Activated CD4-positive, alpha-beta T cell treated with anti-CD3 and anti-CD28 coated beads for 24 hours (primary cell): ENCODE measurements at places on chromosomes 7 and 10.

- no peak for DNase-seq
Measured at GRCh38 chr10:85861513-85862197, 504.9 kb downstream of the GRID1 start.

DNA sequence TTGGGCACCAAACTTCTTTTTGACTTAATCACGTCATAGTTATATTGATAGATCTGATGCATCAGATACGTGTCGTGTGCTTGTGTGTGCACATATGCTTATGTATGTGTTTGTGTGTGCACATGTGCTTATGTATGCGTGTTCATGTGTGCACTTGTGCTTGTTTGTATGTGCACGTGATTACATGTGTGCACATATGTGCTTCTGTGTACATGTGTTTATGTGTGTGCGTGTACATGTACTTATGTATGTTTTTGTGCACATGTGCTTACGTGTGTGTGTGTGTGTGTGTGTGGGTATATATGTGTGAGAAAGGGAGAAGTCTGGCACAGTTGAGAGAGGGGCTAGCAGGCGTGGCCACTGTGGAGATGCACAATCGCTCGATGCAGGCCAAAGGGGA is 173.4 kb downstream of the WDR37 start:
- DNase-seq, result no peak

DNA sequence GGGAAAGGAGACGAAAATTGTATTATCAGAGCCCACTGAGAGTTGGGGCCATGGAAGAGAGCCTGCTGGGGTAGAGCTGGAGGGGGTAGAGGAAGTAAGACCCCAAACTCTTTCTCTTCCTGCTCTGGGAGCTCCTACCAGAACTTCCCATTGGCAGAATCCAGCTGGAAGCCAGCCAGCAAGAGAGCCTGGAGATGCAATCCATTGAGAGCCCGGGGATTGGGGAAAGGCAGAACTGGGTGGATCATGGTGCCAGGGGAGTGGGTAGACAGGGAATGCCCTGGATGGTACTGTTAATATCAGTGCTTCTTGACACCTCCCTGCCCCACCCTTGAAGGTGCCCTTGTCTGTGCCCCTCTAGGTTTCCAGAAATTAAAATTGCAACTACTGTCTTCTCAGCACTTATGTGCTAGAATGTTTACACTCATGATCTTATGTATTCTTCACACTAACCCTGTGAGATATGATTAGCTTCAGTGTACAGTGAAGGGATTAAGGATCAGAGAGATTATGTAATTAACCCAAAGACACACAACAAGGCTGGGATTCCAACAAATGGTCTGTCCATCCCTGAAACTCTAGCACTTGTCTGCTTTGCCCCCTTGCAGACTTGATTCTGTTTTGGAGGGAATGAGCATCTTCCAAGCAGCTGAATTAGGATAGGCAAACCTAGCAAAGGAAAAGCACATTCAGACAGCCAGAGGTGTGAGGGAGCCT is 154.1 kb downstream of the C10orf105 start:
- DNase-seq, result no peak

DNA sequence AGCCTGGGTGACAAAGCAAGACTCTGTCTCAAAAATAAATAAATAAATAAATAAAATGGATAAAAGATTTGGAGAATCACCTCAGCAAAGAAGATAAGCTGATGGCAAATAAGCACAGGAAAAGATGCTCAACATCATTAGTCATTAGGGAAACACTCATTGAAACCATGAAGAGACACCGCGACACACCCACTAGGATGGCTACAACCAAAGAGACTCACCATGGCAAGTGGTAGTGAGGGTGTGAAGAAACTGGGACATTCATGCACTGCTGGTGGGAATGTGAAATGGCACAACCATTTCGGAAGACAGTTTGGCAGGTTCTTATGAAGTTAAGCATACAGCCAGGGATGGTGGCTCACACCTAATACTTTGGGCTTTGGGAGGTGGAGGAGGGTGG is 37.8 kb upstream of the FXYD4 start:
- no peak for DNase-seq

DNA sequence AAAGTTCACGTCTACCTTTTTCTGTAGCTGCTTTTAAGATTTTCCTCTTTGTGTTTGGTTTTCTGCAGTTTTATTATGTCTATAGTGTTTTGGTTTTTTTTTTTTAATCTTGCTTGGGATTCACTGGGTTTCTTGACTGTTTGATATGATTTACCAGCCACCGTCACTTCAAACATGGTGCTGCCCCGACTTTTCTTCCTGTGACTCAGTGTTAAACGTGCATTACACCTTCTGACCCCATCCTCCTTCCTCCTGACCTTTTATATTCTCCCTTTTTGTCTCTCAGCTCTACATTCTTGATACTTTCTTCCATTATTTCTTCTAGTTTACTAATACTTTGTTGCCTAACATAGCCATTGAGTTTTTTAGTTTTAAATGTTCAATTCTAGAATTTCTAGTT is 61.5 kb downstream of the GNA12 start:
- no peak for DNase-seq

- no peak for DNase-seq
Measured at GRCh38 chr10:456486-456885, 233.0 kb downstream of the DIP2C start.

GRCh38 chr7:27277628-27278027 is 35.0 kb downstream of the EVX1 start:
- DNase-seq, result no peak

GRCh38 chr7:139105484-139105883 is 4.0 kb downstream of the ZC3HAV1 start:
- no peak for DNase-seq

DNA sequence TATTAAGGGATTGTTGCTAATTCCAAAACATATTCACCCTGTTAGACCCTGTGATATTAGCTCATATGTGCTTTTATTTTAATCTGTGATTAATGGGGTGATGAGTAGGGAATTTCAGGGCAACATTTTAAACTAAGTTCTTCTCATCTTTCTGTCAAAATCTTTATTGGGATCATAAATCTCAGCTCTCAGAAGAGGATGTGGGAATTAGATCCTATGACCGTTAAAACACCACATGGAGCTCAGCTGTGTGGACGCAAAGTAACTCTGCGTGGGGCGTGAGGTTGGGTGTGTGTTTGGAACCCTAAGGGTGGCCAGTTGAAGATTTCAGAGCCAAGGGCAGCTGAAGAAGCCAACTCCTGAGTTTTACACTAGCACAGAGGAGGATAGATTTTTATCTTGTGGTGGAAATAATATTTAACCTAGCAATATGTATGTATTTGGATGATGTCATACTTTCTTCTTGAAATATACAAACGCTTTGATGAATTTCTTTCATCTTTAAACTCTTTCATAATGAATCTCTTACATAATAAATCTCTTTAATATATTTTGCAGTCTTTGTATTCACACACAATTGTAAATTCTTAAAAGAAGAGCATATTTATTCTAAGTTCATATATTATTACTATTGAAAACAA is 64.4 kb downstream of the EPDR1 start:
- DNase-seq, result no peak

DNA sequence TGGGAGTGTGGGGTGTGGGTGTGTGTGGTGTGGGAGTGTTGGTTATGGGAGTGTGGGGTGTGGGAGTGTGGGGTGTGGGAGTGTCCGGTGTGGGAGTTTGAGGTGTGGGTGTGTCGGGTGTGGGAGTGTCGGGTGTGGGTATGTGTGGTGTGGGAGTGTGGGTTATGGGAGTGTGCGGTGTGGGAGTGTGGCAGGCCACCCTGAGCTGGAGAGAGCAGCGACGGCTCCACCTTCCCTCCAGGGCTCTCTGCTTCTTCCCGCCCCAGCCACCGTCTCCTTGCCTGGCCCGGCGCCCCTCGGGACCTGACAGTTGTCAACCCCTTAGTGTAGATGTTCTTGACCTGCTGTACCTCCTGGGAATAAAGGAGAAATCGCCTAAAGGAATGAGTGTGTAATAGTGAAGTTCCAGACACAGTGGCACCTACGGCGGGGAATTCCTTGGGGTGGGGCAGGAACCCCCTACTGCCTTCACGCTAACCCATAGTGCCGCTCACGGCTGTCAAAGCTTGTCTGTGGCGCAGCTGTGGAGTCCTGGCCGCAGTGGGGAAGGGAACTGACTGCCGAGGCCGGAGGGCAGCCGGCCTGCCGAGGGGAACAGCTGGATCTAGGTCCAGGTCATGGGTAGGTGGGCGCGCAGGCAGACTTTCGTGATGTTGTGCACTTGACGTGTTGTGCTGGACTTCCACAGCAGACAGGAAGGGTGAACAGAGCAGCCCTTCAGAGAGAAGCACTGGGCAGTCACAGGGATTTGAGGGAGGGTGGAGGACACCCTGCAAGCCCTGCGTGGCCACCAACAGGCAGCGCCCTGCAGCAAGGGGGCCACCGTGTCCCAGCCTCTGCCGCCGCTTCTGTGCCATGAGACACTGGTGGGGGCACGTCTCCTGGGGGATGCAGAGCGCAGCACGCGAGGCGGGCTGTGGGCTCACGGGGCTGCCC is 49.0 kb upstream of the EN2 start:
- DNase-seq, result no peak
